Bronchial epithelial cell (primary cell): ENCODE measurements at places on chromosomes 16 and 17. TPM values are rescaled to one million over a fixed set of nuclear protein-coding genes. Genes with fewer than 3 reads are reported as not detected.

The NOXO1 gene
- 1.6 and 2.0 TPM in 2 replicates for total RNA-seq

The RPUSD1 gene
- 20.9 and 27.4 TPM in 2 replicates for total RNA-seq

The KCNJ16 gene
- not detected in 2 replicates for total RNA-seq

The KRT36 gene
- under 0.01 TPM in 1 of 2 replicates, not detected in the other for total RNA-seq

GRCh38 chr17:33258296-33258695 lies 34.8 kb downstream of the ASIC2 start:
- no peak for DNase-seq

DNA sequence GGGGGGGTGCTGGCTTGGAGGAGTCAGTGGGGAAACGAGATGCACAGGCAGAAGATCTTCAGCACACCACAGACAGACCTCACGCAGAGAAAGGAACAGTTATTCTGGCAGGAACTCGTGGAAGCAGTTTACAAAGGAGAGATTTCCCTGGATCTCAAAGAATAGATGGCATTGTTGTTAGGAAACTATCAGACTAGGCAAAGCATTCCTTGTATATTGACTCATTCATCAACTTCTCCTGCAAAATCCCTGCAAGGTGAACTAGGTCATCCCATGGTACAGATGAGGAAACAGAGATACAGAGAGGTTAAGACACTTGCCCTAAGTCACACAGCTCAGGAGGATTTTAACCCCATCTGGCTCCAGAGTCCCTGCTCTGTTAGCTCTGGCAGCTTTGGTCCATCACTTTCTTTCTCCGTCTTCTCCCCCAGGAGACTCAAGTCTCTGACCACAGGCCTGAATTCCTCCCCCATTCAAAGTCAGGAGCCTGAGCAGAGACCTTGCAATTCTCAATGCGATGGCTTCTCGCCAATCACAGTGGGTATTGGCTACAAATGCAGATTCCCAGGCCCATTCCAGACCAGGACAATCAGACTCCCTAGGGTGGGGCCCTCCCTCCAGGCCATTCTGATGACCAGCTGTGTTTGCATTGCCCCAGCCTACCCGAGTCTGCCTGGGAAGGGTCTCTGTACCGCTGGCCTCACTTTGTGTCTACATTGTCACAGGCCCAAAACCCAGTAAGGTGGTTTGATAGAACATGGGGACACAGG lies 56.4 kb downstream of the LITAF start:
- DNase-seq: peak; percentile 23

GRCh38 chr16:19417640-19418039 lies at the start of gene TMC5:
Gene TMC5, plus strand, starts transcription at chr16:19417883. Its CDS starts 22,156 bp downstream, at chr16:19440039.
- DNase-seq: no peak

GRCh38 chr16:67187175-67187890 lies 2.6 kb downstream of the EXOC3L1 start:
- DNase-seq: no peak

DNA sequence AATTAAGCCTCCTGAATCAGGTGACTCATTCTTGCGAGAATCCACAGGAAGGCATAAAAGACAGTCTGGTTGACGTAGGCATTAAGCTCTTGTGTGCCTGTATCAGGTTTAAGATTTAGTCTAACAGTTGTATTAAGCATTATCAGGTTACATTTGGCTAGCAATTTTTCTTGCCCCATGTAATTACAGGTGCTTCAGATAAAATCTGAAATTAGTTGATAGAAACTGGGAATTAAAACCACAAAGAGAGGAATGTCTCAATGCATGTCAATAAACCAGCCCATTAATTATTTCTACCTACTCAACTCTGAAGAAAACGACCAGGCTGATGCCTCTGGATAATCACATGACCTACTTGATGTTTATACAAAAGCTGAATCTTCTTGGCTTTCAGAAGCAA lies 217.2 kb downstream of the CA10 start:
- peak; percentile 16 for DNase-seq

DNA sequence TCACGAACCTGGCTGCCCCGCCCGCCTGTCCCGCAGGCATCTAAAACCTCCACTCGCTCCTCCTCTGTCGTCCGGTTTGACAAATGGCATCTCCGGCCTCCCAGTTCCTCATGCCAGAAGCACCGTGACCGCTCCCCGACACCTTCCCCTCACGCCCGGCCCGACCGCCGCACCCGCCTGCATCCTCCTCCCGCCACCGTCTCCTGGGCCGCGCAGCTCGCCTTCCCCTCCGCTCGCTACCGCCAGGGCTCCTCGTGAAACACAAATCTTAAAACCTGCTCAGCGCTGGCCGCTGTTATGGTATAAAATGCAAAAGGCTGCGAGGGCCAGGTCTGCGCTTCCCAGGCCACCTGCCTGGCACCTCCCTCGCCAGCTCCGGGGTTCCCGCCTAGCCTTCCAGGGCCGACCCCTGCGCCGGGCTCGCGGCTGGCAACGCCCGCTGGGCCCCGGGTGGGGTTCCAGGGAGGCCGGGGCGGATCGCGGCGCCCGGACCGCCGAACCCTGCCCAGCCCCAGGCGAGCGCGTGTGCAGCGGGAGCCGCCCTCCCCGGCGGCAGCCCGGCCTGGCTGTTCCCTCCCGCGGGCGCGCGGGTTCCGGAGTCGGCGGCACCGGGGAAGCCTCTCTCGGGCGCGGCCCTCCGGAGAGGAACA lies 488 bp downstream of the SPSB3 start:
- DNase-seq: peak; percentile 14

DNA sequence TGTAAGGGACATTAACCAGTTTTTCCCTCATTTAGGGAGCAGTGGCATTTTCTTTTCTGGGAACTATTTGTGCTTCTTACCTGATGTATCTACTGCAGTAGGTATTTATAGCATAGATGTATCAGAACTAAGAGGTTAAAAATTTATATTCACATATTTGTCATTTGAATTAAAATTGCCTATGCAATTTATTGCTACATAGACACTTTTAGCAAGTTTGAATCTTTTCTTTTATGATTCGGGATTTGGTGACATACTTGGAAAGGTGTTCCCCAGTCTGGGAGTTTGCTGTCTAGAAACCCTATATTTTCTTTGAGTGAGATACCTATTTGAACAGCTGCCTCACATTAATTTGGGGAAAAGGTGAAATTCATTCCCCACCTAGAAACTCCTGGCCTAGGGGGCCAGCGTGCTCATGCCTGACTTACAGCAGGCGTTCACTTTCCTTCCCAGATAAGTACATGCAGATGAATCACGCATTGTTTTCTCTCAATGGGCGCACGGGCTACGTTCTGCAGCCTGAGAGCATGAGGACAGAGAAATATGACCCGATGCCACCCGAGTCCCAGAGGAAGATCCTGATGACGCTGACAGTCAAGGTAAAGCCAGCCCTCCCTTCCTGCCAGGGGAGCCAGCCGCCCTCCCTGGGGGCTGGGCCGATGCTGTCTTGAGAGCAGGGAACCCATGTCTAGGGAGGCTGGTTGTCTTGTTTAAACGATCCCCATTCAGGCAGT lies 73.8 kb downstream of the SDR42E1 start:
- DNase-seq: peak; percentile 76

DNA sequence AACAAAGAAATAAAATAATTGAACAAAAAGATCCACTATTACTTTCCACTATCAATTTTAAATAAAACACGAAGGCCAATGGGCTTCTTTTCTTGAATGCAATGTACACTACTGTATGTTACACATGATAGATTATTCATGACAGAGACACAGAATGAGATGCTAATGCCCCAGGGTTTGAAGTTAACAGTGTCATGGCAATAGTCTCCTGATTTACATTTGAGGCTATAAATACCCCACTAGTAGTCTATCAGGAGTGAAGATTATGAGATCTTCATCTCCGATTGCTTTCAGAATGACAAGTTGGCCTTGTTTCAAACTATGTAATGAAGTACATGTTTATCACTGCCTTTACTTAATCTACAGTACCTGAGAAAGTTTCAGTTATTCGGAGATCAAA lies 84.4 kb downstream of the RPGRIP1L start:
- no peak for DNase-seq

DNA sequence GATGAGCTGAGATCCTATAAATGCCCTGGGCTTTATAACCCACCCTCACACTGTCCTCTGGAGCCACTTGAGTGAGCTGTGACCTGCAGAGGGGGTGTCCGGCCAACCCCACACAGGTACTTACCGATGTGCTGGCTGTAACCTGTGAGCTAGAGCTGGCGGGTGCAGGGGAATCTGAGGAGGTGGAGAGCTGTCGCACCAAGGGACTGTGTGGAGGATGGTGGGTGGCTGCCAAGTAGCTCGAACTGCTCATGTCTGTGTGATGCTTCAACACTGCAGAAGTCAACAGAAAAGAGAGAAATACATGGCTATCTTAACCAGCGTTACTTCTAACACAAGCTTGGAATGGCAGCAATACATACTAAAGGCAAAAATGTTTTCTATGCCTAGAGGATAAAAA lies 39.4 kb downstream of the STH start:
- no peak for DNase-seq

DNA sequence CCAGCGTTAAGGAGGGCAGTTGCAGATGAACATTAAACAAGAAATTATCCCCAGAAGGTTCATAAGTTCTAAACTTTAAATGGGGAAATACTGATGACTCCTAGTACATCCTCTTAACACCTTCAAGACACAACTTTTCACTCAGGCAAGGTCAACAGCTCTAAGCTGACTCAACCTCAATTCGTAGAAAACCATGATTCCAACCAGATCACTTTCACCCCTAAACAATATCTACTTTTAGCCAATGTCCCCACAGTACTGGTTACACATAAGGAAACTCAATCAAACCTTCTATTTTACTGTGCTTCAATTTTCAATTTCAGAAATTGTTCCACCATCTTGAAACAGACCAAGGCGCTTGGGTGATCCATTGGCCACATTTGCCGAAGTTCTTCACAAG lies 2.3 kb downstream of the CDYL2 start:
- no peak for DNase-seq

DNA sequence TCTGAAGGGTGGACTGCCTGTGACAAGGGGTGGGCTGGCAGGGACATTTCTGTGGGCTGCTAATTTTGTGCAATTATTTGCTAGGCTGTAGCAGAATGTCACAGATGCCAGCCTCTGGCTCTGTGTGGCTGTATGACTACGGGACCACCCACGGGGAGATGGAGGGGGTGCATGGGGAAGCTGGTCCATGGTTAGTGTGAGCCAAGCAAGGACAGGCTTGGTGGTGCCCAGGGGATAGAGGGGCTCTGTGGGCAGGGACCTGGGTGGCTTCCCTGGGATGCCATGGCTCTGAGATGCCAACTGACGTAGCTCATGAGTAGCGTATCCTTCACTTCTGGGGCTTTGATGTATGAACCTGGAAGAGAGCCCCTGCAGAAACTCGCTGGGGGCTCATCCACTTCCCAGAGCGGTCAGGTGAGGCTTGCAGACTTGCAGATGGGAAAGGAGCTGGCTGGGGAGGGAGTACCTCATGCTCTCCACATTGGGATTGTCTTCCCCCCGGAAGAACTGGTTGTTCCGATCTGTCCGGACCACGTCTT lies 87.2 kb downstream of the TBC1D16 start:
- DNase-seq: no peak

- DNase-seq: peak; percentile 12
These were observed 48.4 kb downstream of the COX4I1 start for GRCh38 chr16:85847681-85848601.

DNA sequence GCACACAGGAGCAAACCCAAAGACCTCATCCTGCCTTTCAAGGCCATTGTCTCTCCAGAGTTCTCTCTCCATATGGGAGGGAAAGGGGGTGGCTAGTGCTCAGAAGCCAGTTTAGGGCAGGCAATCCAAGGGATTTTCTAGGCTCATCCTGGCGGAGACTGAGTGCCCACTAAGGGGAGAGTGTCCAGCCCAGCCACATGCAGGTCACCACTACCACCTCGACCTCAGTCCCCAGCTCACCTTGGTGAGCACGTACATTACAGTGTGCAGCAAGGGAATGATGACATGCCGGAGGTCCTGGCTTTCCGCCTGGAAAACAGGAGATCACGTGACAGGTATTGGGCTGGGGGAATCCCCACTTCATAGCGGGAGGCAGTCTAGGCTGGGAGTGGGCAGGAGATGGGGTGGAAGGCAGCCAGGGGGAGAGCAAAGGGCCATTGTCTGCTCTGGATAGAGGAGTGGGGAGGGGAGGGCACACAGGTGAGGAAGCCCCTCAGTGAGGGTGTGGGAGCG lies 29.9 kb downstream of the PIK3R6 start:
- peak; percentile 9 for DNase-seq

DNA sequence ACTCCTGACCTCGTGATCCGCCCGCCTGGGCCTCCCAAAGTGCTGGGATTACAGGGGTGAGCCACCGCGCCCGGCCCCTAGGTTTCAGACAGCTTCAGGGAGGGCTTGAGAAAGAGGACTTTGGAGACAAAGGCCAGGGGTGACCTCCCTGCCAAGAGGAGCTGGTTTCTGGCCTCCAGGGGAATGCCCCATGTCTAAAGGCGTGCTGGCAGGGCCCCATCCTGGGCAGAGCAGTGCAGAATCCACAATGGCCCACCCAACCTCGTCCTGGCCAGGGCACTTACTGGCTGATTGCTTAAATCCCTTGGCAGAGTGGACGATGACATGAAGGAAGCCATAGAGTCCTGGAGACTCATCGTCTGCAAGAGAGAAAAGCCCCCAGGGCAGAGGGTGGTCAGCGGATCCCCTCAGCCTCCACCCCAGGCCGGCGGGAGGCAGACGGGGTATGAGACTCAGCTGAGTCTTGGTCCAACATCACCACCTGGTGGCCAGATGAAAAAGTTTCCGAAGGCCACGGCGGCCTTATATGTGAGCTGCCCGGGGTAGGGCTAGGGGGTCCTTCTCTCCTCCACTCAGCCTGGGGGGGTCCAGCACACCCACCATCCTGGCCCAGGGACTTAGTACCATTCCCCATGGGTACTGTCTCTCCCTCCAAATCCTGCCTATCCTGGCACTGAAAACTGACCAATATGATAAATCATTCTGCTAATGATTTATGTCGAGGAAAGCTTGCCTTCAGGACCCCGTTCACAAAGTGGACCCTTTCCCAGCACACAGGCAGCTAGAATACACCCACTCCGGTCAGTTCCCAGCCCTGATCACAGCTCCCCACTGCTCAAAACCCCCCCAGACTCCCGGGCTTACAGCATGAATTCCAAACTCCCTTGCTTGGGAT lies 59.1 kb downstream of the TIMM22 start:
- peak; percentile 33 for DNase-seq

DNA sequence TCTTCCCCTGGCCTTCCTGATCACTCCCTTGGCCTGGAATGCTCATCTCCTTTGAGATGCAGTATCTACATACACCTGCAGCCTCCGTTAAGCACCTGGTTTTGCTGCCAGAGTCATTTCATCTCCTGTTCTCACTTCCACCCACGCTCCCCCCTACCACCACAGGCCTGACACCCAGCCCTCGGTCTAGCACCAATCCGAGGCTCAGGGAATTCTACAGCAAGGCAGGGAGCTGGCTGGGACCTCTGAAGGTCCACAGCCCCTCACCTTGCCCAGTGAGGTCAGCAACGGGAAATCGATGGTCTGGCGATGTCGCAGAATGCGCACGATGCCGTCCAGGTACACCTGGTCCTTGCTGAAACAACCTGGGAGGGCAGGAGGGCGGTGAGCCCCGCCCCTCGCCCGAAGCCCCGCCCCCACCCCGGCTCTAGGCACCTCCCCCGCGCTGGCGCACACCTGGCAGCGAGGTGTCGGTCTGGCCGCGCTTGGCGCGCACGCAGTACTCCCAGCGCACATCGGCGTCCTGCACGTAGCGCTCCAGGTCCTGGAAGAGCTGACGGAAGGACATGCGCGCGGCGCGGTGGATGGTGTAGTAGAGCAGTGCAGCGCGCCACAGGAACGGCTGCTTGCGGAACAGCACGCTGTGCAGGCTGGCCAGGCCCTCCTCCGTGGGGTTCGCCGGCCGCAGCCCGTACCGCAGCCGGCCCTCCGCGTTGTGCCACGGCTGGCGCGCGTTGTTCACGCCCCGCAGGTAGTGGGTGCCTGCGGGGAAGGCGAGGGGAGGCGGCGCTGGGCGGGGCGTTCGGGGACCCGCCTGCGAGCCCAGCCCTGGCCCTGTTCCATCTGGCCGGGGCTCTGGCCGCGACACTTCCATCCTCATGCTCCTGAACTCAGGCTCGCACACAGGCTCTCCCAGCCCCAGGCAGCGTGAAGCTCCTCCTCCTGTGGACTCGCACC lies 5.7 kb downstream of the MATCAP1 start:
- DNase-seq: peak; percentile 92
